ENCODE measurements at places on chromosomes 2 and 18.

- ATAC-seq = no peak
Measured at GRCh38 chr2:220192994-220193753, 565.7 kb downstream of the SLC4A3 start.

DNA sequence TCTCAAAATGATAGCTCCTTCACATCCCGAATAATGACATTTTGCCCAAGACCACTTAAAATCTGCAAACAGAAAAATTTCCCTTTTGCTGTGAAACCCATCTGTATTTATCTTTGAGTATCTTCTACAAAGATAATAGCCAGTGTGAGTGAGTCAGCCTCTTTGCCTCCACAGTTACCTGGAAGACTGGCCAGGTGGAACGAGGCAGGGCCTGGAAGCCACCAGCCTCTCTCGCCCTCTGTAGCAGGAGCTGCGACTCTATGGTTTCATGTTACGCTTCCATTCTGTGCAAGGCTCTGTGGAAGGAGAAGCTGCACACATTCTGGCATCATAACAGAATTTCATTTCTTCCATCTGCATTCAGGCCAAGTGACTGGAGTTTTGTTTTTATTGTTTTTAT, 9.5 kb downstream of the ELP2 start:
- ATAC-seq = no peak

GRCh38 chr2:105842555-105842954, 97.8 kb downstream of the NCK2 start:
- no peak for ATAC-seq

- no peak for ATAC-seq
Measured at GRCh38 chr2:26462100-26462499, 15.8 kb downstream of the OTOF start.

DNA sequence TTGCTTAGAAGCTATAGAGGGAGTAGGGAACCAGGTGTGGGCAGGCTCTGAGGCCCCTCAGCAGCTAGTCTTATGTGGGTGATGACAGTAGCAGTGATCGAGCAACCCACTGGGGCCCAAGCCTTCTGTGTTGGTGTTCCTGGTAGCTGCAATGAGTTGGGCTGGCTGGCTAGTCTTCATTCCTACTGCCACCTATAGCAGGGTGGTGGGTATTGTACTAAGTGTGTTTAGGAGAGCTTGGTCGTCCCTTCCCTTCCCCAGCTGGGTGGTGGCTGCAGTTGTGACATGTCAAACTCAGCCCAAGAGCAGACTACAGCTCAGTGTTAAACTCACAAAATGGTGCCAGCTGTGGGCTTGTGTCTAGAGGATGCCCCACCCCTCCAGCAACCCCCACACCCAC, 486.1 kb upstream of the UBE2E3 start:
- no peak for ATAC-seq

DNA sequence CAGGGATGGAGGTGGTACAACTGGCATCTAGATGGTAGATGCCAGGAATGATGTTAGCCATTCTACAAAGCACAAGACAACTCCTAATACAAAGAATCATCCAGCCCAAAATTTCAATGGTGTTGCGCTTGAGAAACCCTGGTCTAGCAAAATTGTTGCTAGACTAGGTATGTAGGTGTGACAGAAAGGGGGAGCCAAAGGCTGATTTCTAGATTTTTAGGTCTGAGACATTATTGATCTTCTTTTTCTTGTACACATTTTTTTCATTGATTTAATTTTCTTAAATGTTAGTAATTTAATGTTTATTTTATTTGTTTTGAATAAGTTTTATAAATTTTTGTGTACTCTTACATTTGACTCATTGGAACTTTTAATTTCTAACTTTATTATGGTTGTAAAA, 216.4 kb downstream of the FSIP2 start:
- ATAC-seq = no peak

- no peak for ATAC-seq
Measured at GRCh38 chr2:190973726-190974628, 40.0 kb downstream of the STAT1 start.

- no peak for ATAC-seq
Measured at GRCh38 chr18:67730886-67731285, 214.4 kb upstream of the DSEL start.

- ATAC-seq = no peak
Measured at GRCh38 chr2:212974692-212975091, 176.7 kb downstream of the IKZF2 start.

DNA sequence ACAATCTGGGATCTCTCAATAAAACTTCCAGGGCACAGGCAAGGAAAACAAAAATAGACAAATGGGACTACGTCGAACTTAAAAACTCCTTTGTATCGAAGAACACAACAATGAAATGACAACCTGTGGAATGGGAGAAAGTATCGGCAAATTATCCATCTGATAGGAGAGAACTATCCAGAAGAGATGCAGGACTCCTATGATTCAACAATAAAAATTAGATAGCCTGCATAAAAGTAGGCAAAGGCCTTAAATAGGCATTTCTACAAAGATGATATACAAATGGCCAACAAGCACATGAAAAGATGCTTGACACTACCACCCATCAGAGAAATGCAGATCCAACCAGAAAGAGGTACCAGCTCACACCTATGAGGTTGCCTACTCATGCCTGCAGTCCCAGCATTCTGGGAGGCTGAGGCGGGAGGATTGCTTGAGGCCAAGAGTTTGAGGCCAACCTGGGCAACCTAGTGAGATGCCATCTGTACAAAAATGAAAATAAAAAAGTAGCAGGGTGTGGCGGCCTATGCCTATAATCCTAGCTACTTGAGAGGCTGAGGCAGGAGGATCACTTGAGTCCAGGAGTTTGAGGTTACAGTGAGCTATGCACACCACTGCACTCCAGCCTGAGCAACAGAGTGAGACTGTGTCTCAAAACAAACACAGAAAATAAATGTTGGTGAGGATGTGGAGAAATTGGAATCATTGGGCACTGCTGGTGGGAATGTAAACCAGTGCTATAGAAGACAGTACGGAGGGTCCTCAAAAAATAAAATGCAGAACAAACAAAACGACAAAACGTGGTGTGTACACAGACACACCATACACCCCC, 21.6 kb downstream of the TWIST2 start:
- ATAC-seq = no peak

DNA sequence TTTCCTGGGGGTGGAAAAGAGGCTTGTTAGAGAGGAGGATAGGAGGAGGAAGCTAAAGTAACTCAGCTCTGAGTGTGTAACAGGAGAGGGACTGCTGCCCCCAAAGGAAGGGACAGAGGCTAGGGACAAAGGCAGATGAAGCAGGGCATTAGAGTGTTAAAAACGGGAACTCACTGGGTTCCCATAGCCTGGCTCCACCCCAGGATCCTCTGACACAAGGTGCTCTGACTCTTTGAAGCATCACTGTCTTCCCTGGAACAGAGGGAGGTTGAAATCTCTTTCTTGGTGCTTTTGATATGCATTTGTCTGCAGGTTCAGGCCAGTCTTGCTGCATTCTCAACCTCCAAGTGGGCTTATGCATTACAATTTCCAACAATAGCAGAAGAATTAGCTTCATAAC, 22.9 kb downstream of the IL36A start:
- no peak for ATAC-seq

- ATAC-seq = no peak
Measured at GRCh38 chr2:113391073-113391472, 46.4 kb upstream of the ZNG1B start.

DNA sequence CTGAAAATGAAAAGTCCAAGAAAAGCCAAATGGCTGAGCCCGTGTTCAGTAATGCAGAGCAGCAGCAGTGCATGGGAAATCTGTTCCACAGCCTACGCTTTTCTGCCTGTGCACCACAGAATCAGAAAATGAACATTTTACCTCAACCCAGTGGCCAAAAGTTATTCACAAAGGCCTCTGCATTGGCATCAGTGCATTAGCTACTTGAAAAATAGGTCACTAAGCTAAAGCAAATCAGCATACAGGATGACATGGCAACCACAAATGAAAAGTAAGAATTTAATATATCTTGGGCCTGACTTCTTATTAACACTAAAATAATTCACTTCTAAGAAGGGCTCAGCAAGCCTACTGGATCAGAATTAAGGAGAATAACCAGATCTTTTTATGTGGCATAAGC, 1145.3 kb upstream of the CHAC2 start:
- ATAC-seq = no peak

GRCh38 chr2:173814306-173814705, 150.9 kb downstream of the SP3 start:
- ATAC-seq = no peak

DNA sequence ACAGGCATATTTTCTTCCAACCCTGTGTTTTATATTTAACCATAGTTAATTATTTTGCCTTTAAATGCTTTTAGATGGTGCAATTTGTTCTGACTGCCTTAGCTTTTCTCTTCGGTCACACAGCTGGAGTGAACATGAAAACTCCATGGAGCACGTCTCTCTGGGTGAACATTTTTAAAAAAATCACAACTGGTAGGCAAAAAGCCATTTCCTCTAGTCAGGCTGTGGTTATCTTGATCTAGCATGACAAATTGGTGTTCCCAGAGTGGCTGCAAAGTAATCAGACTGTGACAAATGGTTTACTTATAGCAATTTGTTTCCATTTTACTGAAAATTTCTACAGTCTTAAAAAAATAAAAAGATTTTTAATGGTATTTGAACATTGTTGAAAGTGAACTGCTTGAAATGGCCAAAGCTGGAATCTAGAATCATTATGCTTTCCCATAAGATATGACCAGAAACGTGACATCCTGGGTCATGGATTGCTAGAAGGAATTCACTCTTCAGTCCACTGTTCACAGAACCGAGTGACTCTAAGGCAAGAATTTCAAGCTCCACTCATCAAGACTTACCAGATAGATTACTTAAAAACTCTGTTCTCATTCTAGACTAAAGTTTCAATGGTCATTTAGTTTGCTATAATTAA, 703.6 kb downstream of the CPS1 start:
- ATAC-seq = no peak

- ATAC-seq = peak; percentile 65
Measured at GRCh38 chr2:79982445-79982844, 322.1 kb downstream of the LRRTM1 start.

DNA sequence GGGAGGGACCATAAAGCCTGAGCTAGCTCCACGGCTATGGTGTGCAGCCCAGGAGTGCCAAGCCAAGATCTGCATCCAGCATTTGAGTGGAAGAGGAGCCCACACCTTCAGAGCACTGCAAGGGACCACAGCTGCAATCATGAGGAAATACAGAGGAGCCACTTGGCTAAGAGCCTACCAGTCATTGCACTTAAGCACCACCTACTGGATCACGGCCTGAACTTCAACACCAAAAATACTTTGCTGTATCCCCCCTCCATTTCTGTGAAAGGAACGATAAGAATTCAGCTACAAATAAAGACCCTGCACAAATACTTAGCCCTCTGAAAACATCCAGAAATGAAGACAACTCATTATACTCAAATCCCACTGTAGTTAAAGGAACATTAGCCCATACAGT, 545.3 kb downstream of the TSN start:
- no peak for ATAC-seq

DNA sequence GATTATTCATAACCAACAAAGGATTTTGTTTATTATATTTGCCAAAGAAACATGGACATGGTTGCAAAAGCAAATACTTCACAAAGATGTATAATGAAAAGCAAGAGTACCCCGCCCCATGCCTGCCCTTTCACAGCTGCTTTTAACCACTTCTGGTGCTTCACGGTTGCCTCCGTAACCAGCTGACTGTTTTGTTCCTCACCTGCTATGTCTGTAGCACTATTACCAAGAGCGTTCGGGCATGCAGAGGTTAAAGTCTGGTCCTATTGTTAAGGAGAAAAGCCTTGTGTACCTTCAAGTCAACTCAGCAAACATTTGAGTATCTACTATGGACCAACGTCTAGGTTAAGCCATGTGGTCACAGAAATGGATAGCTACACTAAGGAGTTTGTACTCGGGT, 115.2 kb upstream of the FOSL2 start:
- ATAC-seq = no peak

- ATAC-seq = no peak
Measured at GRCh38 chr2:220276741-220277444, 649.5 kb downstream of the SLC4A3 start.

DNA sequence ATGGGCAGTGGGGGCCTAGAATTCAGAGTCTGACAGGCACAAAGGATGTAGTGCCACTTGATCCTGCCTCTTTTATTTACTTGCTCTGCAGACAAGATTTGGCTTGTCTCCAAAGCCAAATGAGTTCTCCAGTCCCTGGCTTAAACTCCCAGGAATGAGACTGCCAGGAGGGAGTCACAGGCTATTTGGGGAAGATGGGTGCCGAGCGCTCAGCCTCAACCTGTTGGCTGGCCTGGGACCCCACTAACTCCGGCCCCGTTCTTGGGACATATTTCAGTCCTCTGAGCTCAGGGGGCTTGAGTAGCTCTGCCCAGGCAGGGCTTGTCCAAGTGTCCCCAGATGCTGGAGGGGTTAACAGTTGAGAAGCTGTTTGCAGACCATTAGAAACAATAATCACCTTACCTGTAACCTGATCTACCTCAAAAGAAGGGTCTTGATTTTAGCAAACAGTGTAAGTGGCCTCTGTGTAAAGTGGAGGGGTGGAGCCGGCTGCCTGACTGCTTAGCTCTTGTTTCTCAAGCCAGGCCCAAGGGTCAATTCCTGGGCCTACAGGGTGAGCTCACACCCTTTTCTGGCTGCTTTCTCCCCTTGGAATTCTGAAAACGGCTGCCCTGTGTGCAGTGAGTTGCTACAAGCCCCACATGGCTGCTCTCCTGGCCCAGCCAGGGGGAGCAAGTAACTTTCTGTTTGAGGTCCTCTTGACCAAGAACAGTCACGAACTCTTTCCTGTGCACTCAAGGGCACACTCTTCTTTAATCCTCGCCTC, 27.1 kb upstream of the FZD5 start:
- ATAC-seq = no peak

DNA sequence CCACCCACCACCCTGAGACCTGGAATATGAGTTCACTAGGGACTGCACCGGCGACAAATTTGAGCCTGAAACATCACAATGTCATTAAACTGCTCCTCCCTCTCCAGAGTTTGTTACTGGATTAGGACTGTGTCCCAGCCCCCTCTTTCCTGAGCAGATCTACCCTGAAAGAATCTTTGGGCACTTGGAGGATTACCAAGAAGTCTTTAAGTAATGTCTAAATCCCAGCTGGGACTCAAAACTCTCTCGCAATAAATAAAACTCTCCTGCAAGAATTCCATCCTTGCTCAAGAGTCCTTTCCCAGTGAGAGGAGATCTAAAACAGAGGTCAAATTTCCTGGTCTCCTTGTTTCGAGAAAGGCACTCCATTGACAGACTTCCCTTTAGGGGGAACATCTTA, 20.9 kb downstream of the GKN2 start:
- ATAC-seq = no peak

GRCh38 chr2:141393214-141393545, 737.6 kb downstream of the LRP1B start:
- no peak for ATAC-seq
